ENCODE measurements at places on chromosomes 5 and 9. TPM values are rescaled to one million over a fixed set of nuclear protein-coding genes. Genes with fewer than 3 reads are reported as not detected.

Gene LAMC3
- total RNA-seq, result 1.4 TPM

Gene LTC4S
- total RNA-seq, result 4.3 TPM

Gene C5orf58
- total RNA-seq, result not detected

Gene ZNF354C
- total RNA-seq, result 5.0 TPM
